OCI-M1 (cell line): ENCODE measurements at places on chromosomes 13 and 19.

- DNase-seq = no peak
These were observed 132.6 kb upstream of the USP29 start for GRCh38 chr19:56987184-56987583.

DNA sequence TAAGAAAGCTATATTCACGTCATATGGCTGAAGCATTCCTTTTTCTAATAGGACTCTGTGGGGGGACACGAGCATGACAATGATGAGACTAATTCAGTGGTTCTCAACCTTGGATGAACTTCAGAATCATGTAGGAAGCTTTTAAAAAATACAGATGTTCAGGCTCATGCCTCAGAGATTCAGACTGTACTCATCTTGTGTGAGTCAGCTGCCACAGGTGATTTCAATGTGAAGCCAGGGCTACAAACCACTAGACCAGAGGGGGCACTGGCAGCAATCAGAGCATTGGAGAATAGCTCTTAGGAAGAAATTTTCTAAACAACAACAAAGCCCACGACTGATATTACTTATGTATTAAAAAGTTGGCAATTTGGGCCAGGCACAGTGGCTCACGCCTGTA, 91.7 kb downstream of the SERP2 start:
- DNase-seq = no peak

DNA sequence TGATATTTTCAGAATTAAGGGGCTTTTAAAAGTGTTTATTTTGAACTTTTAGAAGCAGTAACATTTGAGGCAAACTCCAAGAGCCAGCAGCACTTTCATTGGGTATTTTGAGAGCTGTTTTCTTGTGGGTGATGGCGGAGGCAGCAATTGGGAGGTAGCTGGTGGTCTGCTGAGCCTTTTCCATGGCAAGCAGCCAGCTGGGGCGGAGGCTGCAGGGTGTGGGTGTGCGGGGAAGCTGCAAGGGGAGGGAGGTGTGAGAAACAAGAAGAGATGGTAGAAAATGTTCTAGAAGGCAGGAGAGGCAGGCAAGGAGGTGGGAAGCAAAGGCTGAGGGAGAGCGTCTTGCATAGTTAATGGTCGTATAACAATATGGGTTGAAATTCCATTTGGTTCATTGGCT, 223.4 kb upstream of the HTR2A start:
- no peak for DNase-seq

DNA sequence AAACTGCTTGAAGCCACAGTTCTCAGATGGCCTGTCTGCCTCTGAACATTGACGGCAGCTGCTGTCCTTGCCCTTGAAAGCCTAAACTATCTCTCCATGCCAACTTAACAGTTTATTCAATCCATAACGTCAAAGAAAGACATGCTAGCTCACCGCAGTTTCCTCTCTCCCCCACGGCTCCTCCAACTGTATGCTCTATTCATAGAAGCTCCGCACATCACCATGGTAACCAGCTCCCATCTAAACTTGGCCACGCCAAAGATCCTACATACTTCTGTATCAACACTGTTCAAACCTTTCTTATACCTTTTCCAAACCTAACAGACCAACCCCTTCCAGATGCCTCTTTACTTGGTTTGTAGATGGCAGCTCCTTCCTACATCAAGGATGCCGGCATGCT, 48.6 kb downstream of the ZNF91 start:
- DNase-seq = no peak

GRCh38 chr19:45659096-45659729, 8.8 kb upstream of the GIPR start:
- no peak for DNase-seq

DNA sequence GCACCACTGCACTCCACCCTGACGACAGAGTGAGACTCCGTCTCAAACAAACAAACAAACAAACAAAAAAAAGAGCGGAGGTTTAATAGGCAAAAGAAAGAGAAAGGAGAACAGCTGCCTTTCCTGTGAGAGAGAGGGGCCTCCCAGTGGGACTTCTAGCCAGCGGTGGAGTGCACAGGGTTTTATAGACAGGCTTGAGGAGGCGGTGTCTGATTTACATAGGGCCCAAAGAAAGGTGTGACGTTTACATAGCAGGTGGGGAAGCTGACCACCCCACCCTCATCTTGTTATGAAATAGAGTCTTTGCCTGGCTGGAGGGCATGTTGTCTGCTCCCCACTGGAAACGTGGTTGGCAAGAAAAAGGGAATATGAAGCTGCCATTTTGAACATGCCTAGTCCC, 106.0 kb upstream of the CSNK1A1L start:
- no peak for DNase-seq

GRCh38 chr13:98293570-98294142, 116.6 kb upstream of the RNF113B start:
- no peak for DNase-seq

DNA sequence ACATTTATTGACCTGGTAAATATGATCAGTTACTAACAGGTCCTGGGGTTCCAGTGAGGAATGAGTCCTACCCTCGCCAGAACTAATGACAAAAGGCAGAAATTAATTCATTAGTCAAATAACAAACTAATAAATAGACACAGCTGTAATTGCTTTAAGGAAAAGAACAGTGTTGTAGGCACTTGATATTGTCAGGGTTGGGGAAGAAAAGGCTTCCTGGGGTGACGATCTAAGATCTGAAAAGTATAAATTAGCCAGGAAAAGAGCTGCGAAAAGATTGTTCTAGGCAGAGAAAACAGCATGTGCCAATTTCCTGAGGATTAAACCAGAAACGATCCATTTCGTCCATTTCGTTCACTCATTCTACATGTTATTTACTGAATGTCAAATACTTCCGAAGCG, 670 bp upstream of the CHAF1A start:
- DNase-seq = peak; percentile 54

- peak; percentile 41 for DNase-seq
These were observed 751 bp downstream of the ZNF584 start for GRCh38 chr19:58409010-58409790.

DNA sequence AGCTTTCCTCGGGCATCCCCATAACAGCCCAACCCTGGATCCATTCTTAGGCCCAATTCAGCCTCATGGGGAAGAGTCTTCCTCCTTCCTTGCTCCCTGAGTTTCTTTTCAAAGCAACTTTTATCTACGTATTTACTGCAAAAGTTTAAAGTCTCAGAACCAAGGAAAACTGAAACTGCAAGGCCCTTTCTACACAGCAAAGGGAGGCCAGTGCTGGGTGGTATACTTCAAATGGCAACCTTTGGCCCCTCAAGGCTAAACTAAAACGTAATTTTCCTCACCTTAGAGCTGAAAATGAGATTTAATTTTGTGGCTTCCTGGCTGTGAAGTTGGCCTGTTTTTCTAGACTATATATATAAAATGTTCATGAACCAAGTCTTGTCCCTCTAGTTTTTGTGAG, 5.6 kb downstream of the CDX2 start:
- no peak for DNase-seq

DNA sequence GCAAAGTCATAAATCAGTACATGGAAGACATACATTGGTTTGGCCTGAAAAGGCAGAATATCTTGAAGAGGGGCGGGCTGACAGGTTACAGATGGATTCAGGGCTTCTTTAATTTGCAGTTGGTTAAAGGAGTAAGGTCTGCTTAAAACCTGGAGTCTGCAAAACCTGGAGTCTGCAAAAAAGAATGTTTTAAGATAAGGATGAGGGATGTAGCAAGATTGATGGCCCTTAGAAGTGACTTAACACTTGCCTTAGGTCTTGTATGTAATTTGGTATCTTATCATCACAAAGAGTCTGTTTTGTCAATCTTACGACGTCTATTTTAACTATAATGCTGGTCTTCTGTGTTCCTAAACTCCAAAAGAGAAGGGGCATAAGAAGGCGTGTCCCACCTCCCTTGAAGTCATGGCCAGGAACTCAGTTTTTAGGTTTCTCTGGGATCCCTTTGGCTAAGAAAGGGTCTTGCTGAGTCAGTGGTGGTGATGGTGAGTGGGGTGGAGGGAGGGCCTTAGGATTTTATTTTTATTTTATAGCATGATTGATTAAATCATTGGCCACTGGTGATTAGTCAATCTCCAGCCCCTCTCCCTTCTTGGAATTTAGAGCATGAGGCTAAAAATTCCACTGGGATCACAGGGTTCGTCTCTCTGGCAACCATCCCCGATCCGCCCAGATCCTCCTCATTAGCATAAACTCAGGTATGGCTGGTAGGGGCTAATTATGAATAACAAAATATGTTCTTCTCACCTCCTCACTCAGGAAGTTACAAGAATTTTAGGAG, 10.1 kb upstream of the HAS1 start:
- DNase-seq = no peak

GRCh38 chr13:74015137-74015536, 119.1 kb downstream of the KLF12 start:
- DNase-seq = peak; percentile 15
